ENCODE measurements at places on chromosomes 13 and 19.

- no peak for DNase-seq
These were observed 5.5 kb upstream of the CTXN1 start for GRCh38 chr19:7931221-7932061.

- DNase-seq = no peak
These were observed 30.3 kb upstream of the FRY start for GRCh38 chr13:32001154-32001768.

- DNase-seq = no peak
These were observed 37.3 kb upstream of the CD33 start for GRCh38 chr19:51187395-51188226.

GRCh38 chr13:49958321-49958720 is 22.2 kb upstream of the SPRYD7 start:
- DNase-seq = no peak

DNA sequence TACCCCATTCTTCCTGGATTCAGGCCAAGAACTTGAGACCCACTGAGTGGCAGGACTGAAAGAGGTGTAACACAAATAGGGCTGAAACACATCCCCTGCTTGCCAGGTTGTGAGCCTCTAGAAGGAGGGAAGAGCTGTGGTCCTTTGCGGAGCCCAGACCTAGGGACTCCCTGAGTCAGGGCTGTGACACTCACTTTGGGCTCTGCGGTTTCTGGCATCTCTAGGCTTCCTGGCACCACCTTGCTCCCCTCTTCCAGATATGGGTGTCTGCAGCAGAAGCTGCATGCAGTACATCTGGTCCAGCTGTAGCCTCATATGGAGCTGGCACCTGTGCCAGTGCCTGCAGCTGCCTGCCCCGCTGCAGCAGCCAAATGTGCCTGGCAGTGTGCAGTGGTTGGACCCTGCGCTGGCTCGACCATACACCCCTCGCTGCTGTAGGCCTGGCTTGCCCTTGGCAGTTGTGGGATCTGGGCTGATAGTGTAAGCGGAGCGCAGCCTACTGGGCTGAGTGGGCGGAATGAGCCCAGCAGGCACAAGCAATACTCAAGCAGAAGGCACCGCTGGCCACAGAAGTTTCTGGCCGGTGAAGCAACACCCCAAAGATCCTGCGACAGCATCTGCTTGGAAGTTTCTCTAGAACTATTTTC is 290.4 kb downstream of the SLITRK6 start:
- DNase-seq = no peak

GRCh38 chr13:50359779-50360178 is 344.5 kb downstream of the KCNRG start:
- no peak for DNase-seq

- no peak for DNase-seq
These were observed 116.9 kb downstream of the KCTD12 start for GRCh38 chr13:76769271-76769791.

- DNase-seq = no peak
These were observed 81.2 kb downstream of the STARD13 start for GRCh38 chr13:33204130-33204927.

- DNase-seq = no peak
These were observed 155.6 kb downstream of the POSTN start for GRCh38 chr13:37442996-37443395.

DNA sequence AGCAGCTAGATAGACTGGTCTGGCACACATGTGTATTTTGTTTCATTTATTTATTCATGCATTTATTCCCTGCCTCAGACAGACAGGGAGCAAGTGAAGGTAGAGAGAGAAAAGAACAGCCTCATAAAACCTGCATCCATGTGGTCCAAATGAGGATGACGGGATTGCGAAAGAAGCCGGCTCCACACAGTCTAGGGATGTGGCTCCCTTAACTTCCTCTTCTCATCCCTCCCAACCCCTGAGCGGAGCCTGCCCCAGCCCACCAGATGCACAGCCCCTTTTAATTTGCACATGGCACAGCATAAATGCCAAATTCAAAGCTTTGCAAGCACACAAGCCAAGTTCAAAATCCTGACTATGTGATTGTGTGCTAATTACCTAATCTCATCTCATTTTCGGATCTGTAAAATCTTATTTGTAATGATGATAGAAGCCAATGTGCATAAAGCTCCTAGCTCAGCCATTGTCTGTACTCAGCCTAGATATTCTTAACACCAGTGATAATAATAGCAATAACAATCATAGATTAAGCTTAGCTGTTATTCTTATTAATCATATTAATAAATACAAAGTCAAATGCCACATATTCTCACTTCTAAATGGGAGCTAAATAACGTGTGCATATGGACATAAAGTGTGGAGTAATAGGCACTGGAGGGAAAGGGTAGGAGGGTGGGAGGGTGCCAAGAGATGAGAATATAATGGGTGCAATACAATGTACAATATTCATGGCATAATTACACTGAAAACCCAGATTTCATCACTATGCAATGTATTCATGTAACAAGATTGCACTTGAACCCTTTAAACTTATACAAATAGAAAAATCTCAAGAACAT is 156.3 kb downstream of the DCT start:
- no peak for DNase-seq

DNA sequence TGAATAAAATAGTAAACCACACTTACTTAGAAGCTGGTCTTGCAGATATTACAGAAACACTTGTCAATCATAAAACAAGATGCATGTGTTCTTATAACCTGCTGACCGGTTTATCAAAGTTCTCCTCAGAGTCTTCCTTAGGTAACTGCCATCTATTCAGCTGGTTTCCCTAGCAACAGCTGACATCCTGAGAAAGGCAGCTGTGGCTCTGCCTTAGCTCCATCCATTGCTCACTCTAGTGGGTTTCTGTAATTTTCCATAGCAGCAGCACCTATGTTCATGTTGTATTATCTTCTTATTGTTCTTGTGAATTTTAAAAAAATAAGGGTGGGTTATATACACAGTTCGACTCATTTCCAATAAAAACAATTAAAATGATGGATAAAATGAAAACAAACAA is 87.8 kb downstream of the RAP2A start:
- DNase-seq = no peak

- DNase-seq = no peak
These were observed 41.4 kb upstream of the IGSF23 start for GRCh38 chr19:44571830-44572580.

GRCh38 chr19:9644472-9644871 is 23.4 kb upstream of the ZNF561 start:
- DNase-seq = no peak

DNA sequence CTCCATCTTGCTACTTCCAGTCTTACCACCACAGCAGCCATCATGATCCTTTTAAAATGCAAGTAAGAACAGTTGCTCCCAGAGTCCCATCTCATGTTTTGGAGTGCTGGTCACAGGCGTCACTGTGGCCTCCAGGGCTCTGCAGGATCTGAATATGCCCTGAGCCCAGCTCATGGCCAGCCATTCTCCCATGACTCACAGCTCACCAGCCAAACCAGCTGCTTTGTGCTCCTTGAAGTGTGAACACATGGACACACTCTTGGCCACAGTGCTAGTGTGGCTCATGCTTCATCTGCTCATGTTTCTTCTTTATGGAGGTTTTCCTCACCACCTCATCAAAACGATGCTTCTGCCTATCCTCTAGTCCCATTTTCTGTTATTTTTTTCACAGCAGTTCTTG is 466.5 kb downstream of the UQCRFS1 start:
- no peak for DNase-seq

DNA sequence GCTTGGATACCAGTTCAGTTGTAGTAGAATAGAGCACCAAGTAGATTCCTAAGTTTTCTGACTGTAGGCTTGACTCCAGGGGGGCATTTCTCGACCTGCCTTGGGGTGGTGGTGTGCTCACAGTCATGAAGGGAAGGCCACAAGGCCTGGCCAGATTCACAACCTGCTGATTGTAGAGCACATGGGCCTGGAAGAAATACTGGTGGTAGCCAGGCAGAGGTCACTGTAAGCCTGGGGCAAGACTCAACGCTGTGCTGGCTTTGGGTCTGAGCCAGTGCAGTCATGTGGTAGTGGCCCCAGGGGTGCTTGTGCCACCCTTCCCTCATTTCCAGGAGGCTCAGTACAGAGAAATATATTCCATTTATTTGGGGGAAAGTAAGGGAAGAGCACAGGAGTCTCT is 832.3 kb upstream of the SLC10A2 start:
- DNase-seq = no peak

DNA sequence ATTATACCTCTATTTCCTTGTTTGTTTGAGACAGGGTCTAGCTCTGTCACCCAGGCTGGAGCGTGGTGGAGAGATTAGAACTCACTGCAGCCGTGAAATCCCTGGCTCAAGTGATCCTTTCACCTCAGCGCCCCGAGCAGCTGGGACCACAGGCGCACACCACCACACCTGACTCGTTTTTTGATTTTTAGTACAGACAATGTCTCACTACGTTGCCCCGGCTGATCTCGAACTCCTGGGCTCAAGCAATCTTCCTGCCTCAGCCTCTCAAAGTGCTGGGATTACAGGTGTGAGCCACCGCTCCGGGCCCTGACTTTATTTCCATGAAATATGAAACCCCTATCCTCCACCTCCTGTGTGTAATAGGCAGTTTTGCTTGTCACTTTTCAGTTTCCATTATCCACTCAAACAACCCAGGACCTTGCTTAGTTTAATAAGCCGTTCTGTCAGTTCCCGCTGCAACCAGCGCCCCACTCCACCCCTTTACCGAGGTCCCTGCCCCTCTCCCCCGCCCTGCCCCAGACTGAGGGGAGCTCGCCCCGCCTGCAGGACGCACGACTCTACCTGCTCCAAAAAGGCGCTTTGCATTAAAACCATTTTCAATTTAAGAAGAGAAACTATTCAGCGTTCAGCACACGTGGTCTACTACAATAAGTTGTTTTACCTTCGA is 16.9 kb downstream of the ZNF816 start:
- no peak for DNase-seq

DNA sequence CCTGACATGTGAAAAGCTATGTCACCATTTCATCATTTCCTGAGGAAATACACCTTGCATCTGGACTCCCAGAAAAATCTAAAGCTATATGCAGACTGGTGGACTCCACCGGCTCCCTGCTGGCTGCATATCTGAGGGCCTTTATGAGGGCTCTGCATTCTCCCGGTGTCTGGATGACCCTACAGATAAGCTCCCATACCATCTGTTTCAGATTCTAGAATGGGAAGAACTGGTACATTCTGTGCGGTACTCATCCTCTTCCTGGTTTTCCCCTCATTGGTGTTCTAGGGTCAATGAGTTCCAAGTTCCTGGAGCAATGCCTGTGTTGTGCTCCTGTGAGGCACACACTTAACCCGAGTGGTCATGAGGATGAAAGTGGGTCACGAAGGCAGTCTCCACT is 60.4 kb downstream of the COL4A1 start:
- no peak for DNase-seq

DNA sequence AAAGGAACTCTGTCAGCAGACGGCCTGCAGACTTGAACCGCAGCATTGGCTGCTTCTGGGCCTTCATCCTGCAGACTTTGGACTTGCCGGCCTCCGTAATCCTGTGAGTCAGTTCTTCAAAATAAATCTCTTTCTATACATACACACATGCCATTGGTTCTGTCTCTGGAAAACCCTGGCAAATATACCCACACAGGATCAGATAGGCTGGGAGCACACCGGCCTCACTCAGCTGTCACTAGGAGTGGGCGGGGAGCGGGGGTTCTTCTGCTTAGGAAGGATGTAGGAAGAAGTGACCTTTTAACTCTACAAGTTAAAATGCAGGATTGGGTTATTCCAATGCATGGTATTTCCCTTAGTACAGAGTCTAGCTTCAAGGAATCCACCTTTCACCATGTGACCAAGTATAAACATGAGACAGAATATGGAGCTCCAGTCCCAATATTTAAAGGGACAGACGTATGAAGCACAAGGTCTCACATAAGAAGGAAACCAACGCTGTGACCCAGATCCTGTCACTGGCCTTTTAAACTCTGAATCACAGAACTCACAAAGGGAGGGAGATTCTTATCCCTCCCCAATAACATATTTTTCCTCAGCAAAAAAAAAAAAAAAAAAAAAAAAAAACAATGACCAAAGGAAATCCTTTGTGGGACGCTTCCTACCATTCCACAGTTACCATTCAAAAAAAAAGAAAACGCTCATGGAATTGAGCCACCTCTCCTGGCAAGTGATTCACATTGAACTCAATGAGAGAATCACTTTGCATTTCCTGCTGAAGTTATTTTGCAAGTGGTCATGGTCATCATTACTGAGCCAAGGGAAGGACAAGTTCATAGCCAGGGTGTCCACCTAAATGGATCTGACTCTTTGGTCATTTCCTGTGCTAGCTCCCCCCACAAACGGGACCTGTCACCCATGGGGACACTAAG is 352.9 kb downstream of the FOXO1 start:
- no peak for DNase-seq

DNA sequence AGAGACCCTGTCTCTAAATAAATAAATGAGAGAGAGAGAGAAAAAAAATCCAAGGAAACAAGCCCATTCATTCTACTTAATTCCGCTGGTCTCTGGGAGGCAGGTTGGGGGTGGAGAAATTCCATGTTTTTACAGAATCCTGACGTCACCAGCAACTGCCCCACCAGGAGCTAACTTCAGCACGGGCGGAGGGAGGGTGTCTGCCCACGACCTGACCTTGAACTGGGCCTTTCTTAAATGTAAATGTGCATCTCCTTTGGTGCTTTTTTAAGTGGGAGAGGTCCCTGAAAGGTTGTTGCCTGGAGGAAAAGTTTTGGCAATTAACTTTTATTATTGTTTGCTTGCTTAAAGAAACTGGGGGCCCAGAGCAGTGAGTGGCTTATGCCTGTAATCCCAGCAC is 15.5 kb downstream of the KLF2 start:
- DNase-seq = no peak

DNA sequence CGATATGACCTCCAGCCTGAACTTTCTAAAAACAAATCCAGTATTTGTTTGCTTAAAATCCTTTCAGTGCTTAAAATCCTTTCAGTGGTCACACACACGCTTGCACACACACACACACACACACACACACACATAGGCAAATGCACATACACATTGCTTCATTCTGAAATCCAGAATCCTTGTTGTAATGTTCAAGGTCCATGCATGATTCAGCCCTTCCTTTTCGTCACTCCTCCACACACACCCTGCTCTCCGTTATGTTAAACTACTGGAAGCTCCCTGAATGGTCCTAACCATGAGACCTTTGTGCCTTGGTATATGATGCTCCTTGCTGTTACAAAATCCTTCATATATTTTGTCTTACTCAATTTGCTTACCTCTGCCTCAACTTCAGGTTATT is 44.9 kb downstream of the SERTM1 start:
- no peak for DNase-seq

DNA sequence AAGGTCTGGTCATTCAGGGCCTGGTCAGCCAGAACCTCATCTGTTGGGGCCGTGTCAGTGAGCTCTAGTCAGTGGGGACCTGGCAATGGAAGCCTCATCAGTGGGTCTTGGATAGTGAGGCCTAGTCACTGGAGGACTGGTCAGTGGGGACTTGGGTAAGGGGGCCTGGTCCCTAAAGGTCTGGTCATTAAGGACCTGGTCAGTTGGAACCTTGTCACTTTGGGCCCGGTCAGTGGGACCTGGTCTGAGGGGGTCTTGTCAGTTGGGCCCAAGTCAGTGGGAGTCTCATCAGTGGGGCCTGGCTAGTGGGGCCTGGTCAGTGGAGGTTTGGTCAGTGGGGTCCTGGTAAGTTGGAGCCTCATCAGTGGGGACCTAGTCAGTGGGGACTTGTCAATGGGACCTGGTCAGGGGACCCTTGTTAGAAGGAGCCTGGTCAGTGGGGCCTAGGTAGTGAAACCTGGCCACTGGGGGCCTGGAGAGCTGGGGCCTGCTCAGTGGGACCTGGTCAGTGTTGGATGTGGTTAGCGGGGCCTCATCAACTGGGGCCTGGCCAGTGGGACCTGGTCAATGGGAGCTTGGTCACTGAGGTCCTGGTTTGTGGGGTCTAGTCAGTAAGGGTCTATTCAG is 43.7 kb upstream of the TPM4 start:
- DNase-seq = no peak

All from stimulated activated CD4-positive, alpha-beta T cell treated with anti-CD3 and anti-CD28 coated beads, Interleukin-1b, Interleukin-23, amount 100 ng/mL, for 1 hour (primary cell).